Left renal pelvis (tissue), 4 donors: ENCODE measurements at places on chromosomes 2 and 18. TPM values are rescaled to one million over a fixed set of nuclear protein-coding genes. Genes with fewer than 3 reads are reported as not detected.
A peak's percentile ranks its signal among the peaks of the same experiment; 100 is the strongest.

GRCh38 chr2:69745035-69745434, 3.1 kb downstream of the ANXA4 start:
- DNase-seq = no peak

DNA sequence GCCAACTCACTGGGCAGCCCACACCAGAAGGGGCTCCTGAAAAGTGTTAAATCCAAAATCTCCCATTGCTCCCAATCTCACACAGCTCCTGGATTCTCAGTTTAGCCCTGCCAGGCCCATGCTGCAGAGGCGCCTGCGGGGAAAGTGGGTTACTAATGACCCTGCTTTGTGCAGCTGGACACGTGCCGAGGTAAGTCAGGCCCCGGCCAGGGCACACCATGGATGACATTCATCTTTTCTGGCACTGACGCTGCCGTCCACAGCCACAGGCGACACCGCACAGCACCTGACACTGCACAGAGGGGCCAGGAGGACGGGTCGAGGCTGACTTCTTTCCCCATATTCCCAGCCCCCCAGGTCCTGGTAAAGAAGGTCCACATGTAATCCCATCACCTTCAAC, 193.5 kb downstream of the EIPR1 start:
- no peak for DNase-seq

DNA sequence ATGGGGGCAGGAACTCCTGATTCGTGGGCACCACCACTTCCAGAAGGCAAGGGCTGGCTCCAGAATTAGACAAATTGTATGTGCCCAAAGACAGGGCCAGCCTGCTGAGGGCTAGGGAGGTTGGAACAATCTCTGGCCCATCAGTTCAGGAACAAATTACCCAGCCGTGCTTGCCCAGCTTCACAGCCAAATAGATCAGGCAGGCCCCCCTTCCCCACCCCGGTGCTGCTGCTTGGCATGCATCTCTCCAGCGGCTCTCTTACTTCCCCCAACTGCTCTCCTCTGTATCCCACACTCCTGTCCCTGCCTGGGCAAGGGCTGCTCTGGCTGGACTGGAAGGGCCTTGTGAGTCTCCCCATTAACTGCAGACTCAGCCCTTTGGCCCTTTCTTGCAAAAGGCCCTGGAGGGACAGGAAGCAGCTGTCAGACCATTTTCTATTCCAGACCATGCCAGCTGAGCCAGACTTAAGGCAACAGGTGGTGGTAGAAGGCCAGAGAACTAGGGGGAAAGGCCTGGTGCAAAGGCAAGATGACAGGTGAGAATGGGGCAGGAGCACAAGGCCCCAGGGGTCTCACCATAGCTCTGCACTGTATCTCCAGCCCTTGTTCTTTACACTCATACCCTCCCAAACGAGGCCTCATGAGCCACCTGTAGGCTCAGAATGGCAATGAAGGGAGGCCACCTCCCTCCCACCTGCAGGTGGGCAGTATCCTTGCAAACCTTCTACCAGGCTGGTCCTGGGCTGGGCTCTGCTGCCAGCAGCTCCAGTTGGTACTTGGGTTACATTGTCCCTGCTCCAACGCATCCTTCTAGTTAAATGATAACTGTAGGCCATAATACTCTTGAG, 30.7 kb upstream of the ACAA2 start:
- DNase-seq = no peak

DNA sequence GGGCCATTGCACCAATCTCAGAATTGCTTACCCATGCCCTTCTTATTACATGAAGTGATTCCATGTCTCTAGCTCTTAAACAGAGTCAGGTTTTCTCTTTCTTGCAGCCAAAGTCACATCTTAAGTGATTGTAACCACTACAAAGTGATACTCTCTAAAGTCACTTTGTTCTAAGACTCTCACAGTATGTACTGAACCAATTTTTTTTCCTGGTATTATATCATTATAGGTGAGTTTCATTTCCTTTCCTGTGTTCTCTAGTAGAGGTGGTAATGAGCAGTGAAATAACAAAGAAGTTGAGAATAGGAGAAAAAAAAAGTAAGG, 66.3 kb upstream of the DARS1 start:
- DNase-seq = no peak

- DNase-seq = peak; percentile 37
Measured at GRCh38 chr2:40658941-40659340, 207.1 kb upstream of the SLC8A1 start.

DNA sequence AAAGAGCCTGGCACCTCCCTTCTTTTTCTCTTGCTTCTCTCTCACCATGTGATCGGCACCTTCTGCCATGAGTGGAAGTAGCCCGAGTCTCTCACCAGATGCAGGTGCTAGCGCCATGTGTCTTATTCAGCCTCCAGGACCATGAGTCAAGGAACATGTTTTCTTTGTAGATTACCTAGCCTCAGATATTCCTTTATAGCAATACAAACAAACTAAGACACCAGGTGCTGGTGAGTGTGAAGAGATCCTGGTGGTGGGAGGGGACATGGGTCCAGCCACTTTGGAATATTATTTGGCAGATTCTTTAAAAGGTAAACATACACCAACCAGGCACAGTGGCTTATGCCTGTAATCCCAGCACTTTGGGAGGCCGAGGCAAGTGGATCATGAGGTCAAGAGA, 5.9 kb upstream of the USP40 start:
- DNase-seq = no peak

DNA sequence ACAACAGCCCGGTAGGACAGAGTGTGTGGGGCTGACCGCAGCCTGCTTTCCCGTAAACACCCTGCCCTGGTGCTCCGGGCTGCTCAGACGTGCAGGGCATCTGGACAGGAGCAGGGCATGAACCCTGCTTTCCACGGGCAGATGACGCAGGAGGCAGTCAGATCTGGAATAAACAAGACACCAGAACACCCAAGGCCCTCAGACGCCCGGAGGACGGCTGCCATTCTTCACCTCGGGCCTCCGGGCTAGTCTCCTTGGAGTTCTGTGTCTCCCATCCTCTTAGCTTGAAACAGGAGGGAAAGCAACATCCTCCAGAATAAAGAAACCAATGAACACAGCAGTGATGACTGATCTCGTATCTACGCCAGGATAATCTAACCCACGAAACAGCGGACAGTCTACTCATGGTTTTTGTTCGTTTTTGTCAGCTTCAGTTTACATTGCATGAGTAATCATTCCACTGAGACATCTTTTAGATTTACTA, 7.3 kb downstream of the PXDN start:
- DNase-seq = no peak

DNA sequence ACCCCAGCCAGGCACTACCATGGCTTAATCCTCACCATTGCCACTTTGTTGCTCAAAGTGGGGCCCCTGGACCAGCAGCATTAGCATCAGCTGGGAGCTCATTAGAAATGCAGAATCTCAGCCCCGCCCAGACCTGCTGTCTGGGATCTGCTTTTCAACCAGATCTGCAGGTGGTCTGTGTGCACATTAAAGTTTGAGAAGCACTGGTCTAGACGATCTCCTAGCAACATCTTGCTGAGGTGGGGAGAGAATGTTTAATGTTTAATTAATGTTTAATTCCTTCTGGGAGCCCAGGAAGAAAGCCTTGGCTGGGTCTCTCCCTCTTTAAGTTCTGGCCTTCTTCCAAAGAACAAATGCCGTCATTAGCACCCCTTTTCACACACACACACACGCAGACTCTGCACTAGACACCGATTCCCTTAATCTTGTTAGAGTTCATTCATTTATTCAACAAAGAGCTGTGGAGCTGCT, 53.7 kb downstream of the EDAR start:
- DNase-seq = no peak

GRCh38 chr2:26642429-26642828, 1.3 kb upstream of the CIB4 start:
- no peak for DNase-seq

- no peak for DNase-seq
Measured at GRCh38 chr18:21548647-21549046, 51.9 kb downstream of the ESCO1 start.

C18orf32 gene
- 33.7 TPM for polyA plus RNA-seq

CCDC68 gene
- polyA plus RNA-seq = 8.9 TPM

GRCh38 chr2:38806015-38806732, 28.2 kb downstream of the GEMIN6 start:
- DNase-seq = no peak

DNA sequence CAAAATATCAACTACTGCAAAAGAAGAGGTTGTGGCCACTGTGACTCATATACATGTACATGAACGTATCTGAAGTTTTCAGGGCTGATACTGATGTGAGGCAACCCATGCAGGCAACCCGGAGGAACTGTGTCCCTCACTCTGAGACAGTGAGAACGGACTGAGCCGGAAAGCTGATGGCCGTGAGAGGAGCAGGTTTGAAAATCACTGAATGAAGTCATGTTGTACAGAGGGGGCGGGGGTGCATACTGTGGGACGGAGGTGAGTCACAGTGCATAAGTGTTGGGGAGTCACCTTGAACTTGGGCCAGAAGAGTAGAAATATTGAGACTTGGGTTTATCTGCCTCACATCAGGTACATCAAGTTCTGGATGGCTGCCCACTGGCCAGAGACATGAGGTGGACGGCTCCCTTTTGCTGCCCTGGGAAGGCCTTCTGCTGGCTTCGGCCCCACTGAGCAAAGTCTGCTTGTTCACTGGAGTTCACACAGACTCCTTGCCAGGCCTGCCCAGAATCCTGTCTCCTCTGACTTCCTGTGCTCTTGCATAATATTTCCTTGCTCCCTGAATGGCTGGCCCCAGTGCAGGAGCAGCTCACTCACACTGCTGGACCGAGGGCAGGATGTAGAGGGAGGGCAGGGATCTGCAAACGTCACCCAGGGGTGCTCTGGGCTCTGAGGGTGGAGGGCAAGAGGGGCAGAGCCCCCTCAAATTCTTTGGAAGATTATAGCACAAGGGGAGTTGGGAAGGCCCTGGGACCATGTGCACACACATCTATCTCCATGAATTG, 18.1 kb downstream of the EPAS1 start:
- DNase-seq = no peak

PLCD4 gene
- polyA plus RNA-seq = 11.8 TPM

HNMT gene
- 62.3 TPM for polyA plus RNA-seq

GRCh38 chr18:7177116-7177744, 53.7 kb upstream of the LRRC30 start:
- DNase-seq = peak; percentile 35

SCYGR1 gene
- polyA plus RNA-seq = not detected

PROC gene
- polyA plus RNA-seq = 5.8 TPM

LINC00305 gene
- polyA plus RNA-seq = 1.4 TPM

GRCh38 chr2:96485751-96486651, 19.2 kb downstream of the NEURL3 start:
- DNase-seq = peak; percentile 64

SCG2 gene
- 1.5 TPM for polyA plus RNA-seq

- DNase-seq = no peak
Measured at GRCh38 chr2:205218056-205218455, 464.2 kb upstream of the NRP2 start.

DNA sequence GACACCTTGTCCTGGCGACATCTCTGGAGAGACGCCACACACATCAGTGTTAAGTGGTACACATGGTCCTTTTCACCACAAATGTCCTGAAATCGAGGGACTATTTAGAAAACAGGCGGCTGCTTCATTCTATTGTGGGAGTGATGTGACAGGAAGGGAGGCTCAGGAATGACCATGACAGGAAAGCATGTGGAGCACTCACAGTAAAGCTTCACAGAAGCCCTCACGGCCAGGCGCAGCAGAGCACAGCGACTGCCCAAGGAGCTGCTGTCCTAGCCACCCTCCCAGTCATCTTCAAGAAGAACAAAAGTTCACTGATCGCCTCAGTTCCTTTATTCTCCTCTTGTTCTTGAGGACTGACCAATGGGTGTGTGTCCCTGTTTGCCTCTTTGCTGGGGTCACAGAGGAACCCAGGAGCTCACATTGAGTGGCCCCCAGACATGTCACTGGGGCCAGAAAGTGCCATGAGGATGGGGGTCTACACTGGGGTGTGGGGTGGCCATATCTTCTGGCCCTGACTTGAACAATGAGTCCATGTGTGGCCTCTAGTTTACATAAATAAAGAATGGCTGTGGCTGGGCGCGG, 84.6 kb upstream of the RANBP2 start:
- no peak for DNase-seq

CYP27C1 gene
- 7.0 TPM for polyA plus RNA-seq
